ENCODE measurements at places on chromosomes 16 and 17. TPM values are rescaled to one million over a fixed set of nuclear protein-coding genes. Genes with fewer than 3 reads are reported as not detected.

Gene RASD1
- total RNA-seq = 50.1 TPM

- DNase-seq = no peak
Measured at GRCh38 chr17:28261219-28261618, 57.8 kb upstream of the TMEM97 start.

DNA sequence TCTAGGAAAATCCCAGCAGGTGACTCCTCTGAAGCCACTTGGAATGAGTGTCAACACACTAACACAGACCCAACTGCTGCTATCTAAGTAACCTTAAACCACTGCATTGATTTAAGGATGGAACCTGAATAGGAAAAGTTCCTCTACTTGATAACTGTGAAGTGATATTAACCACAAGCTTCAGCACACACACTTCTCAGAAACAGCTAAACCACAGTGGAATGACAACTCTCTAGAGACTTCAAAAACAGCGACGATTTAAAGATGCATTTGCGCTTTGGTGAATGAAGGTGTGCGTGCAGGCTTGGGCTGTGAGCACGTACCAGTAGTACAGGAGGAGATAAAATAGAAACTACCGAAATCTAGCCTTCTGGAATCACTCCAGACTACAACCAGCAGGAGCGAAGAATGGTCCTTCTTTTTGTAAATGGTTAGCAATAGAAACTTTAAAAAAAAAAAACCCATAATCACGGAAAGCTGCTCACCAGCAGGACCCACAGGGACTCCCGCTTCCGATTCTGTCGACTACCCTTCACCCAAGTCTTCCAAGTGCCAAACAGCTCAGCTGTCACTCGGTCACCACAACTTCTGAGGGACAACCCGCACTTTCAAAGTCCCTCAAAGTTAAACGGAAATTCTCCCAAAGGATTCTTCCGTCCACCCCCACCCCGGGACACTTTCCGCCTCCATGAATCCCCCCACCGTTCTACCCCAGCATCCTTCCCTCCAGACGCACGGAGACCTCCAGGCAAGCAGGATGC is 137.7 kb upstream of the CORO6 start:
- no peak for DNase-seq

GRCh38 chr16:73280388-73280787 is 232.5 kb upstream of the ZFHX3 start:
- DNase-seq = no peak

- DNase-seq = no peak
Measured at GRCh38 chr17:49370971-49371834, 9.2 kb upstream of the ZNF652 start.

DNA sequence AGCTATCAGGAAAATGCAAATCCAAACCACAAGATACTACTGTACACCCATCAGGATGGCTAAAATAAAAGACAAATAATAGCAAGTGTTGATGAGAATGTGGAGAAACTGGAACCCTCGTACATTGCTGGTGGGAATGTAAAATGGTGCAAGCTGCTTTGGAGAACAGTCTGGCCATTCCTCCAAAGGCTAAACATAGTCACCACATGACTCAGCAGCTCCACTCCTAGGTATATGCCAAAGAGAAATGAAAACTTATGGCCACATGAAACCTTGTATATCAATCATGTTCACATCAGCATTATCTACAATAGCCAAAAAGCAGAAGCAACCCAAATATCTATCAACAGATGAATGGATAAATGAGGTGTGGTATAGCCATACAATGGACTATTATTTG is 28.5 kb downstream of the VAC14 start:
- no peak for DNase-seq

DNA sequence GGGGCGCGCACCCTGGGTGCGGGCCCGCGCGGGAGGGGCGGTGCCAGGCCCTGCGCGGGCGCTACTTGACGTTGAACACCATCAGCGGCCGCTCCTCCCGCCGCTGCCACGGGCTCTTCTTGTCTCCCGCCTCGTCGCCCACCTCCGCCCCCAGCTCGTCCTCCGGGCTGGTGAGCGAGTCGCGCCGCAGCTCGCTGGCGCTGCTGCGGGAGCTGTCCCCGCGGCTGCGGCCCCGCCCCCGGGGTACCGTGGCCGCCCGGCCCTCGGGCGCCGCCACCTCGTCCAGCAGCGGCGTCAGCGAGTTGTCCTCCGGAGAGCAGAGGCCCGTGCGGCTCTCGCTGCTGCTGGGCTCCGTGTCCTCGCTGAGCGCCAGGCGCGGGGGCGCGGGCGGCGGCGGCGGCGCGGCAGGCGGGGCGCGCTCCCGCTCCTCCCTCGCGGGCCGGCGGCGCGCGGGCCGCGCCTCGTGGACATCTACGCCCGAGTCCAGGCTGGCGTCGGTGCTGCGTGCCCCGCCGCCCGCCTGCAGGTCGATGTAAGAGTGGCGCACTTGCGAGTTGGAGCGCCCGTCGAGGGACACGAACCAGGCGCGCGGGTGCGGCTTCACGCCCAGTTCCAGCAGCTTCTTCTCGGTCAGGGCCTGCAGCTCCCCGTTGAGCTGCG is 8.7 kb downstream of the GRN start:
- peak; percentile 78 for DNase-seq

DNA sequence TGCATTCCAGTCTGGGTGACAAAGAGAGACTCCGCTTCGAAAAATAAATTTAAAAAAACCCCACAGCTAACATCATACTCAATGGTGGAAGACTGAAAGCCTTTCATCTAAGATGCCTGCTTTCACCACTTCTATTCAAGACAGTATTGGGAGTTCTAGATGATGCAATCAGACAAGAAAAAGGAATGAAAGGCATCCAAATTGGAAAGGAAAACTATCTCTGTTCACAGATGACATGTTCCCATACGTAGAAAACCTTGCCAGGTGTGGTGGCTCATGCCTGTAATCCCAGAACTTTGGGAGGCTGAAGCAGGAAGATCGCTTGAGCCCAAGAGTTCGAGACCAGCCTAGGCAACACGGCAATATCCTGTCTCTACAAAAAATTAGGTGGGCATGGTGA is 31.1 kb downstream of the RANBP10 start:
- no peak for DNase-seq

Gene CFAP52
- total RNA-seq = 0.39 TPM

DNA sequence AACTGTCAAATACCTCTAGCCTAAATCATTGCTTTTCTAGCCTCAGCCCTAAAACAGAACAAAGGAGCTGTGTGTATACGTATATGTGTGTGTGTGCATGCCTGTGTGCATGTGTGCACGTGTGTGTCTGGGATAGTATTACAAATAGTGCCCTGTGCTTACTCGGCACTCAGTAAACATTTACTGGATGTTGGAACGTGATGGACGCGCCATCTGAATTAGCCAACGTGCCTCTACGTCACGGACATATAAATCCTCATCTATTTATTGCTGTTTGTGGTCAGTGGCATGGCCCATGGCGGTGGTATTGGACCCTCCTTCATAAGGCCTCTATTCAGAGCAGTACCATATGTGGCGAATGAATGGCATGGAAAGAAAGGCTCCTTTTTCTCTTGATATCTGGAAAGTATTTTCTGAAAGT is 37.5 kb downstream of the WWP2 start:
- no peak for DNase-seq

GRCh38 chr16:12679660-12680272 is 123.9 kb downstream of the CPPED1 start:
- DNase-seq = no peak

- DNase-seq = no peak
Measured at GRCh38 chr16:49341706-49342105, 31.9 kb upstream of the C16orf78 start.

DNA sequence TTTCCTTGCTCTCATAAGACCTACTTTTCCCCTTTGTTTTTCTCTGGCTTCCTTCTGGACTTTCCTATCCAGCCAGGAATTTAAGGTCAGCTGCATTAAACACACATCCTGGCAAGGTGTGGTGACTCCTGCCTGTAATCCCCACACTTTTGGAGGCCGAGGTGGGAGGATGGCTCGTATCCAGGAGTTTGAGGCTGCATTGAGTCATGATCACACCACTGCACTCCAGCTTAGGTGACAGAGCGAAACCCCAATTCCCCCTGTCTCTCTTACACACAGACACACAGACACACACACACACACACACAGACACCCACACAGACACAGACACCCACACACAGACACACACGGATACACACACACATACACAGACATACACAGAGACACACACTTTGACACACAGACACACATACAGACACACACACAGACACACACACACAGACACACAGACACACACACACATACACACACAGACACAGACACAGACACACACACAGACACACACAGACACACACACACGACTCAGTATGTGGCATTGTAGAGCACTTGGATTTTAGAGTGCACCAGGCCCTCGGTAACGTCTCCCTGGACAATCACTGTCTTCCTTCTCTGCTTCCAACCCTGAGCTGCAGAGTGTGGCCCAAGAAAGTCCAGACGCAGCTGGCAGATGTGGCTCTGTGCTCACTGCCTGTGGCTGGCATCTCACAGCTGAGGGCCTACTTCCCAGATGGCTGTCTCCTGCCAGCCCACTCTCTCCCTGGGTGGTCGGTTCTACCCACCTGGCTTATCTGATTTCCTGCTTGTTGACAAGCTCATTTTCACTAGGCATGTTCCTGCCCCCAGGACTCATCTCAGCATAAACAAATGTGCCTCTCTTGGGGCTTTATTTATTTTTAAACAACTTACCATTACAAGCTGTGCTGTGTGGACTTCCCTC is 39.0 kb downstream of the NLRP1 start:
- no peak for DNase-seq
